ENCODE measurements at places on chromosomes 11 and 22.

- no peak for DNase-seq
Measured at GRCh38 chr11:96940227-96940626, 550.4 kb downstream of the JRKL start.

GRCh38 chr22:48979482-48979881 is 848.2 kb downstream of the BRD1 start:
- no peak for DNase-seq

GRCh38 chr11:34650528-34650927 is 29.6 kb downstream of the EHF start:
- DNase-seq, result peak; percentile 49

DNA sequence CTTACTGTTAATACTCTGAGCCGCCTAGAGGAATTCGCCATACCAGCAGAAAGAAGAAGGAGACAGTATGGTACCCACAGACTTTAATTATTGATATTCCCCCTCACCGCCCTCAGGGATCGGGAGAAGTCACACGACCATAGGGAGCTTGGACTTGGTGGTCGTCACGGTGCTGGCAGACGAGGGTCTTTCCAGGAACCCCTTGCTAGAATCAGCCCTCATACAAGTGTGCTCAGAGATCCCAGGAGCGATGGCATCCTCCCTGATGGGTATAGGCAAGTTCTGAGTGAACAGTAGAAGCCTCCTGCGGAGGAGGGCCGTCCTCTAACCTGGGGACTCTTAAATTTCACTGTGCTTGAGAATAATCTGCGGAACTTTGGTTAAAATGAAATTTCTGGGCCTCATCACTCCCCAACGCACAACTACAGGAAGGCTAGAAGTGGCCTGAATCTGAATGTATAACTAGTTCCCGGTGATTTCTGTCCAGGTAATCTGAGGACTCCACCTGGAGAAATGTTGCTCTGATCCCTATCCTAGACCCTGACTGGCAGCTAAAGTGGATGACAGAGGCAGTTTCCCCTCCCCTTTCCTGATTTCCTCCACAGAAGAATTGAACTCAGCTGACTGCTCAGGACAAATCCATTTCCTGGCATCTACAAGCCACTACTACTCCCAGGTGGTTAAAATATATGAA is 4.5 kb downstream of the VSIG2 start:
- DNase-seq, result no peak

Data from stimulated activated CD4-positive, alpha-beta T cell treated with anti-CD3 and anti-CD28 coated beads, Interleukin-15, amount 100 ng/mL, for 1 hour (primary cell).